ENCODE measurements at places on chromosomes 2 and 18. TPM values are rescaled to one million over a fixed set of nuclear protein-coding genes. Genes with fewer than 3 reads are reported as not detected.

Gene NTSR2
- total RNA-seq = not detected

Gene NRBP1
- 162 TPM for total RNA-seq

Gene GBX2
- total RNA-seq = 24.4 TPM

Gene ASB18
- total RNA-seq = not detected

Gene NYAP2
- total RNA-seq = not detected

Gene C1QL2
- 0.28 TPM for total RNA-seq

Gene FBXO41
- total RNA-seq = 3.7 TPM

Gene BUB1
- 169 TPM for total RNA-seq

Gene PROC
- total RNA-seq = 0.31 TPM

Gene GALNT3
- total RNA-seq = 8.0 TPM

Gene REG3A
- total RNA-seq = not detected

Gene SCTR
- not detected for total RNA-seq

Gene PAIP2B
- 3.7 TPM for total RNA-seq

Gene TLX2
- total RNA-seq = not detected

Gene RAB6C
- total RNA-seq = not detected

Gene SEPTIN10
- 57.5 TPM for total RNA-seq

Gene TEX44
- total RNA-seq = not detected

Gene NBEAL1
- total RNA-seq = 7.6 TPM

Gene ELOA2
- total RNA-seq = not detected

Gene RHOB
- total RNA-seq = 123 TPM

Gene IL1F10
- total RNA-seq = not detected

Gene CRYGD
- total RNA-seq = 5.5 TPM

Gene CABYR
- total RNA-seq = 12.2 TPM

Gene CRYBA2
- not detected for total RNA-seq

Gene MALL
- 5.1 TPM for total RNA-seq

Gene SNORC
- 1.6 TPM for total RNA-seq

Gene CDK5R2
- not detected for total RNA-seq

Gene PER2
- 3.6 TPM for total RNA-seq

Gene CRYGC
- total RNA-seq = not detected

Gene CHRNG
- not detected for total RNA-seq

Gene ZNF397
- total RNA-seq = 30.0 TPM

Gene C18orf54
- total RNA-seq = 10.3 TPM

Gene ANKRD36
- total RNA-seq = 6.2 TPM

Gene CFAP65
- not detected for total RNA-seq

Gene EFR3B
- 3.3 TPM for total RNA-seq

Gene C2orf80
- not detected for total RNA-seq

Gene IL37
- total RNA-seq = 1.00 TPM

Gene ERFE
- total RNA-seq = 11.2 TPM

Gene SLC30A3
- total RNA-seq = 0.89 TPM

Gene MREG
- 12.5 TPM for total RNA-seq

Gene FAM124B
- 0.22 TPM for total RNA-seq

Gene ANKRD62
- not detected for total RNA-seq

Gene GATA6
- total RNA-seq = 37.7 TPM

Gene DRC1
- total RNA-seq = not detected

Gene COL4A4
- total RNA-seq = 0.67 TPM

Gene OBSL1
- total RNA-seq = 158 TPM

Gene FBXO48
- total RNA-seq = 0.52 TPM

Gene ABCB11
- total RNA-seq = 0.66 TPM

Gene TSPYL6
- total RNA-seq = not detected

All from H7 (cell line).